ENCODE measurements at places on chromosomes 6 and 20.

DNA sequence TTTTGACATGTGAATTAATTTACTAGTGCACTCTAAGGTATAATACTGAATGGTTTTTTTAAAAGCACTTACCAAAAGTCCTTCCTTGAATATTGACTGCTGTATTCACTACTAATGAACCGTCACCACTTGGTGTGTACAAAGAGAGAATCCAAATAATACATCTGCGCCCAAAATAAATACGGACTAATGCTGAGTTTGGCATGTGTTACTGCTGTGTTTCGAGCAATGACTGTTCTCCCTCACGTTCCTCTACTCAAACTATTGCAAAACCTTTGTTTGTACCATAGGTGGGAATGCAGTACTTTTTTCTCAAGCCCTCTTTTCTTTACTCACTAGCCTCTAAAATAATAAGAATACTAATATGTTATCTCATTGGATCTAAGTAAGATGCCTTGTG, 305.5 kb downstream of the QKI start:
- no peak for DNase-seq

DNA sequence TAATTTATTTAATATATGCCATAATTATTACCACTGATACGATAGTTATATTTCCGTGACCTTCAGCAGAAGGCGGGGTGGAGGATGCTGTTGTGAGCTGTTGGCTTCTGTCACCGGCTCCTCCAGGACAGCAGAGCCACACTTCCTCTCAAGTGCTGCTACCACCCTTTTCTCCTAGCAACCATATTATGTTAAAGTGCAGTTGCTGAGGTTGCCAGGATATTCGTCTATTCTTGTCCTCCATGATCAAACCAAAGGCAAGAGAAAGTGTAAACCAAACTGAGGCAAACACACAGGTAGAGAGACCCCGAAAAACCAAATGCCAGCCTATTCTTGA, 27.8 kb downstream of the RGS17 start:
- DNase-seq: no peak

DNA sequence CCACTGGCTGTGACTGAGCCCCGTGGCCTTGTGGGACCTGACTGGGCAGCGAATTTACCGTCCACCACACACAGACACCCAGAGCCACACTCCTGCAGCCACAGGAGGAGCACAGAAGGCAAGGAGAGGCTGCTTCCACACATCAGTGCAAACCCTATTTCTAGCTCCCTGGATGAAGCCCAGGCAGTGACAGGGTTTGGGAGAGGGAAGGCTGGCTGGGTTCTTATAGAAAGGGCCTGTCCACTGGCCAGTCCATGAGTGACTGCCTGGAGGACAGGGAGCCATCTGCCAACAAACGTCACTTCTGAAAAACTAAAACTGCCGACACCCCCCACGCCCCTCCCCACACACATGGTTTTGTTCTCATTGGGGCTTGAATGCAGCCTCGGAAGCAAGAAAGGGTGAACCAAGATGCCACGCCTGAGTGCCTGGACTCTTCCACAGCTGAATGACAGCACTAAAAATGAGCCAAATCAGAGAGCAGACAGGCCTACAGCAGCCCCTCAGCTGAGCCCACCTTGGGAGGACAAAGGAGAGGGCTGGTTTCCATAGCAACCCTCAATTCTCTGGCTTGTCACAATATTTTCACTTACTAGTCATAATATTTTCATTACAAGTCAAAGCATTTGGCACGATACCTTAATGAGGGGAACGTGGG, 38.4 kb downstream of the RRBP1 start:
- DNase-seq: peak; percentile 13

DNA sequence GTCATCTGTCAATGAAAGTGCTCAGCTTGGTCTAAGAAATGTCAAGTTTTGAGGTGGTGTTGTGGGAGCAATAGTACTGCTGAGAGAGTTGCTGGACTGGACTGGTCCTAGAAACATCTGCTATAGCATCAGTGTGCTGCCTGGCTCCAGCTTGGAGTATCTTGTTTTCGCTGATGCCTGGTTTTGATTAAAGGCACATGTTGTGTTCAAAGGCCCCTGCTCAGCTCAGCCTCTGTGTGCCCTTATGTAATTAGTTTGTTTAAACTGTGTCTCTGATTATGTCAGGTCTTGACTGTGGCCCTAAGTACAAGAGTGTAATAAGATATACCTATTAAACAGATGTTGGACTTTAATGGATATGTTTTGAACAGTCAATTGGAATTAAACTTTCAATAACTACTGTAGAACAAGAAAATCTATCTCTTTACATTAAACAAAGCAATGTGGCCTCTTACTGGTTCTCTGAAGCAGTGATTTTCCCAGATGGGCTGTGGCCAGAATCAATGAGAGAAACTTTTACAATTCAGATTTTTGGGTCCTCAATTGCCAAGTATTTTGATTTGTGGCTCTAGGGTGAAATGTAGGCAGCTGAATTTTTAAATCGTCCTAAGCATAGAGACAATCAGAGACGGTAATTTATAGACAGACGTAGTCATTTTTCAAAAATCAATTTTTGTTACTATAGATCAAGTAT, 668.2 kb downstream of the DHX35 start:
- DNase-seq: no peak
